ENCODE measurements at places on chromosomes 3 and 15.
A peak's percentile ranks its signal among the peaks of the same experiment; 100 is the strongest.

DNA sequence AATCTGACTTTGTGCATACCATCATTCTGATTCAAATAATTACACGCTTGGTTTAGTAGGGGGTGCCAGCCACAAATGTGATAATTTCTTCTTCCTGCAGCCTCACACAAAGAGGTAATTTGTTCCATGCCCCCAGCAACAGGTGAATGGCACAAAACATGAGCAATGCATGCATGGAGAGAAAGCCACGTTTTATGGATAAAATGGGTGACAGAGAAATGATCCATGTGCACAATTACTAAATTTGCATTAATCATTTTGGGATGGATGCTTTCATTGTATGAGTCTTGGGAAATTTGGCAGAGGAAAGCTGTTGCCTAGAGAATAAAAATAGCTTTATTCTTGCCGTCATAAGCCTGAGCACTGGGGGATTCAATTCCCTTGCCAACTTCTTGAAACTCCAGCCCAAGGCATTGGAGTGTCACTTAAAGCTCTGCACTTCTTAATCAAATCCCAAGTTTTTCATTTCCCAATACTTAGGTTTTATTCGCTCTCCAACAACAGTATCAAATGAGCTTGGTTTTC is 411.6 kb downstream of the GBE1 start:
- DNase-seq, result no peak

DNA sequence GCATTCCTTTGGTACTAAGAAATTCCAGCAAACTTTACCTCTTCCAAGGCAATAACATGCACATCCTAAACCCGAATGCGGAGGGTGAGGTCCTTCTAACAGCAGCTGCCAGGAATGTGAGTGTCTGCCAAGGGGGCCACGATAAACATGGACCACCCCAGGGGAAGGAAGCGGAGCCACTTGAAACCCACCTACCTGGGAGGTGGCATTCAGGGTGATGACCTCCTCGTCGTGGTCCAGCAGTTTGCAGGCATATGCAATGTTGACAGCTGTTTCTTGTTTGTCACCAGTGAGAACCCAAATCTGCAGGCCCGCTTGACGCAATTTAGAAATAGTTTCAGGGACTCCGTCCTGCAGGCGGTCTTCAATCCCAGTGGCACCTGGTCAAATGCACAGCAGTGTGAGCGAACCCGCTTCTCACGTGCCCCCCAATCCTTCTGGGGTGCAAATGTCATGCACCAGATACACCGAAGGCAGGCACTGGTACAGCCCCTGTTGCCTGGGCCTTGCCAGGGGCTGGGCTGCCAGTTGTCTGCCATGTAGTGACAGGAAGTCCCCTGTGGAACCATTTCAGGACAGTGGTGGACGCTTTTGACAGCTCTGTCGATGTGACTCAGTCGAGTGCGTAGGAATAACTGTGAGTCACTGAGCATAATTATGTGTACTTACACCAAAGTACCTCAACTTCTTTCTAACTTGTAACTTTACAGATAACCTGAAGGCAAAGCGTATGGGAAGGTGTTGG is 161.2 kb downstream of the ATP10A start:
- no peak for DNase-seq

DNA sequence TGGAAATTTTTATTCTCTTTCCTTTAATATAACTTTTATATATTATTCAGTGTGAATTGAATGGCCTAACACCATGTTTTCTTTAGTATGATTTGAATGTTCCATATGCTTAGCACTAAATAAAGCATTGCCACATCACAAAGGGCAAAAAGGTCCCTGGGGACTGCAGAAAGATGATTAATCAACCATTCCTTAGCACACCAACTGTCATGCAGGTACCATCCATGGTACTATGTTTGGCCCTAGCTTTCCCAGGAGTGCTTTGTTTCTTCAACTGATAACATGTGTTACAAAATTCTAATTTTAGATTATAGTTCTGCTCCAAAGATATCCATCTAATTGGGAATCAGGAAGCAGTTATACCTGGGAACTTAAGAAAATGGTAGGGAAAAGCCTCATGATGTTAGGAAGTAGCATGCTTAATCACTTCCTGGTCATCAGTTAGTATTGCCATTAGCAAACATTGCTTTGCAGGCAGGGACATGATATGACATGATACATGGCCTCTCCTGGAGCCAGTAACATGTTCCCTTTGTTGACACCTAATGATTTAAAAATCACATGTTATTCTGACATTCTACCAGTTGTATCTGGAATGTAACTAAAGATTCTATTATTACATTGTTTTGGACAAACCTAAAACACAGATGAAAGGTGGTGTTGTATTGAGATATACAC is 712.6 kb upstream of the GBE1 start:
- no peak for DNase-seq

- DNase-seq, result peak; percentile 81
Measured at GRCh38 chr3:58217209-58217811, 6.5 kb upstream of the DNASE1L3 start.

GRCh38 chr3:183563536-183563874 is 8.0 kb upstream of the KLHL6 start:
- no peak for DNase-seq

DNA sequence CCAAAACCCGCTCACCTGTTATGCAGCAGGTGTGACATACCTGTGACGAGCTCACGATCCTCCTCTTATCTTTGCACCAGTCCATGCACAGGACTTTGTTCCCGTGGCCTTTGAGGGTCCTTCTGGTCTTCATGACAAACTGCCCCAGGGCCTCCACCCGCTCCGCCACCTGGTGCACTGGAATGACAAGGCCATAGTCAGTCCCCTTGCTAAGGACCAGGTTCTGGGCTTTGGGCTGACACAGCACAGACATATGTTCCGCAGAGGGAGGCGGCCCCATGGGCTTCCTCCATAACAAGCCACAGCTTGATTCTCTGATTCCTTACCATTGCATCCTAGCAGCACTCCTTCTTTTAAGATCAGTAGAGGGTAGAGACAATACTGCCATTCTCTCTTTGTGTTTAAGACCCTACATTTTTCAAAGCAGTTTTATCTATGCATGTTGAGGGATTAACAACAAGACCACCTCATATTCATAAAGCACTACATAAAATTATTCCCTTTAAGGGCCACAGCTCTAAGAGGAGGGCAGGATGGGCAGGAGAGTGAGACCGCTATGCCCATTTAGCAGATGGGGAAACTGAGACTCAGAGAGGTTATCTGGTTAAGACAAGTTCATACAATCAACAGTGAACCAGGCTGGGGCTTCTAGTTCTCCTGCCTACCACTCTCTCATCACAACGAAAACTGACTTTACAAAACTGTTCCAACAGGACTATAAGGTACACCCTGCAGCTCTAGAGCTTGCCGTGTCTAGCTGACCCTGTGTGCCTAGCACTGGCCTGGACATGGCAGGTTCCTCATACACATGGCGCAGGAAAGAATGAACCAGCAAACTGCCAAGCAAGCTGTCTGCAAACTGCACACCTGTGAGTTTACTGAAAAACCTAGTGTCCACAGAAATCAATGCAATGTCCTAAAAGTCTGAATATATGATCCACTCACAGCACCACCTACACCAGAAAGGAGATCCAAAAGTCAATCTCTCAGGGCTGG is 37.0 kb downstream of the GNB5 start:
- DNase-seq, result no peak

DNA sequence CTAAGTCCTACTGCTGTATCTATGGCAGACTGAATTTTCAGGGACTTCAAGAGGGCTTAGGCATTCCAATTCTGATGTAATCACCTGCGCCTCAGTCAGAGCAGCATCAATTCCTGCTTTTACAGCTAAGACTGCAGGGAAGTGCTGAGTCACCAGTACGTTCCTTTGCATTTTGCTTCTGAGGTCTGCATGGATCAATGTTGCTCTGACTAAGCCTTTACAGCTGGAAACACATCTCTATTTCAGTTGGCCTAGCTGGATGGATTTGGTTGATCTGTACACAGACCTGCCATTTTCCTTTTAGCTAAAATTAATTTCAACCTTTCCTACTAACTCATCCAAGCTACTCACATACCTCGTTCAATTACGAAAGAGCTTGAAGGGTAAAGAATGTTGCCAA is 51.3 kb downstream of the ETV5 start:
- DNase-seq, result no peak

DNA sequence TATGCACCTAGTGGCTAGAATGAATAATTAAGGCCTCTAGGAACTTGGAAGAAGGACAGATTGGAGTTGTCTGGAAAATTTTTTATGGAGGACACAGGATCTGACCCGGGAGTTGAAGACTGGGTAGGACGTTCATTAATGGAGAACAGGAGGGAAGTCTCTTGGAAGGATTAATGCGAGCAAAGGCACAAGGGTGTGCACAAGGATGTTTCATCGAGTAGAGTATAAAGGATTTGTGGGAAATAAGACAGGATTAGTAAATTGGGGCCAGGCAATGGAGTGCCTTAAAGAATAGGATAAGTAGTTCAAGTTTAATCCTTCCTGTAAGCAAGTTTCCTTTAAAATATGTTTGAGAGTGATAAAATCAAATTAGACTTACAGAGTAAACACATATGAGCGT is 14.6 kb downstream of the LMOD3 start:
- DNase-seq, result no peak

Data from coronary artery (tissue), 2 donors.